ENCODE measurements at places on chromosomes 2 and 18. TPM values are rescaled to one million over a fixed set of nuclear protein-coding genes. Genes with fewer than 3 reads are reported as not detected.

The KCNG2 gene
- total RNA-seq = not detected

The SH3BP4 gene
- 78.6 TPM for total RNA-seq

The RGPD5 gene
- 3.7 TPM for total RNA-seq

The KCNS3 gene
- total RNA-seq = 4.7 TPM

The C1D gene
- 71.3 TPM for total RNA-seq

The UGT1A8 gene
- total RNA-seq = not detected

The KYNU gene
- total RNA-seq = 304 TPM

The BOLL gene
- not detected for total RNA-seq

The EEF1B2 gene
- total RNA-seq = 659 TPM

The TMEM131 gene
- 9.7 TPM for total RNA-seq

The RFTN2 gene
- total RNA-seq = 1.5 TPM

The C18orf54 gene
- total RNA-seq = 4.4 TPM

The LAMA1 gene
- 4.7 TPM for total RNA-seq

The SULT1C4 gene
- total RNA-seq = not detected

The ZDBF2 gene
- 4.1 TPM for total RNA-seq

The ANKRD62 gene
- not detected for total RNA-seq

The MFSD6 gene
- 6.6 TPM for total RNA-seq

The DAPL1 gene
- total RNA-seq = not detected

The ATL2 gene
- 68.0 TPM for total RNA-seq

The LDLRAD4 gene
- 6.9 TPM for total RNA-seq

The CDH19 gene
- total RNA-seq = not detected

The SULT6B1 gene
- total RNA-seq = not detected

The CCDC121 gene
- total RNA-seq = 1.5 TPM

The PRKCE gene
- total RNA-seq = 30.9 TPM

The SLC35F5 gene
- 41.7 TPM for total RNA-seq

The UGT1A4 gene
- 0.04 TPM for total RNA-seq

The TSPYL6 gene
- total RNA-seq = not detected

The NOSTRIN gene
- total RNA-seq = 0.25 TPM

The CDKL4 gene
- total RNA-seq = not detected

The CRYGC gene
- not detected for total RNA-seq

The ZSCAN30 gene
- total RNA-seq = 5.3 TPM

The UGGT1 gene
- total RNA-seq = 39.9 TPM

The IL1RL1 gene
- total RNA-seq = not detected

The CCDC141 gene
- total RNA-seq = 0.02 TPM

The SLC16A14 gene
- total RNA-seq = 2.5 TPM

The MYOM1 gene
- 0.02 TPM for total RNA-seq

The PLA2R1 gene
- total RNA-seq = 0.06 TPM

The ADCYAP1 gene
- 0.47 TPM for total RNA-seq

The PFN4 gene
- 0.72 TPM for total RNA-seq

The NT5DC4 gene
- total RNA-seq = not detected

The PRSS56 gene
- not detected for total RNA-seq

The ACTG2 gene
- not detected for total RNA-seq

Measured in H4 (cell line).